CD4-positive, alpha-beta T cell treated with Interleukin-2 at 100 ng/mL for 4 hours (primary cell): ENCODE measurements at places on chromosomes 6 and 20.

DNA sequence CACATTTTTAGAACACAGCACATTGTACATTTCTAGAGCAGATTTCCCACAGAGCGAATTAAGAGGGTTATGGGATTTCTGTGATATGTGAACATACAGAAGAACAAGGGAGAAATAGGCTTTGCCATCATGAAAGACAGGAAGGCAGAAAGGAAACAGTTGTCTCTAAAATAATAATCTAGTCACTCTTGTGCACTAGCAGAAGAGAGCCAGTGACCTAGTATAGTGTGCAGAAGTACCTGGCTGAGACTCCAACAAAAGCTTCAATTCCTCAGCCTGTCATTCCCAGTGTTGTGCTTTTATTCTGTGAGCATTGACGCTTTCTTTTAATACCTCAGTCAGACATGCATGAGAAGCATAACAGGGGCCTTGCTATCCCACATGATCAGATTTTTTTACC is 17.8 kb upstream of the DCBLD1 start:
- no peak for DNase-seq

GRCh38 chr20:51140671-51141070 is 117.8 kb upstream of the KCNG1 start:
- no peak for DNase-seq

DNA sequence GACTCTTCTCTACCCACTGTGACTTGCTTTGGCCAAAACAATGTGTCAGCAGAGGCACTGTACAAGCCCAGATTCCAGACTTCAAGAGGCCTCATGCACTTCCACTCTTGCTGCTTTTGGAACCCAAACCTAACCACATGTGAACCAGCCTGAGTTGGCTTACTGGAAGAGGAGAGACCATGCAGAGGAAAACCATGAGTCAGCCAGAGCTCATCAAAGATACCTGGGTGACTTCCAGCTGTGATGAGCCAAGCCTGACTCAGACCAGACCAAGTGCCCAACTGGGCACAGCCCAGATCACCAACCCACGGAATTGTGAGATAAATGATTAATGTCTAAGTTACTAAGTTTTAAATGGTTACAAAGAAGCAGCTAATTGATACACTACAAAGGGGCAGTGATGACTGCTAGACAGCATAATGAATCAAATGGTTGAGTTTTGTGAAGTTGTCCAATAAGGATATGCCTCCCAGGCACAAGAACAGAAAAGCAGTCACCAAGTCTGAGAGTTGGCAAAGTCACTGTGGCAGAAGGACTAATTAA is 16.2 kb upstream of the BEND6 start:
- DNase-seq, result no peak

DNA sequence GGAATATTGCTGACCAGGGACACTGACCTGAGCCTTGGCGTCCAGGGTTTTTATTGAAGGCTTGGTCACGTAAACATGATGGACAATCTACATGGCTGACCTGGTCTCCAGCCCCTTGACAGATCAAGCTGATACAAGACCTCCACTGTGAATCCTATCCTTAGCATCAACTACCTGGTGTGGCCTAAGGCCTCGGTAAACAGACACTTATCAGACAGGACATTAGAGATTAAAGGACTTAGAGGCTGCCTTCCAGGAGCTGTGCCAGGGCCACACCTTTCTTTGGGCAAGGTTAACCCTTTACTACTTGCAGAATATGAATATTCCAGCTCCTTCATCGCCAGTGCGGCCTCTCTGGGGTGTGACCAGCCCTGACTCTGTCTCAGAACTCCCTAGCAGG is 104.9 kb upstream of the FOXA2 start:
- DNase-seq, result no peak

DNA sequence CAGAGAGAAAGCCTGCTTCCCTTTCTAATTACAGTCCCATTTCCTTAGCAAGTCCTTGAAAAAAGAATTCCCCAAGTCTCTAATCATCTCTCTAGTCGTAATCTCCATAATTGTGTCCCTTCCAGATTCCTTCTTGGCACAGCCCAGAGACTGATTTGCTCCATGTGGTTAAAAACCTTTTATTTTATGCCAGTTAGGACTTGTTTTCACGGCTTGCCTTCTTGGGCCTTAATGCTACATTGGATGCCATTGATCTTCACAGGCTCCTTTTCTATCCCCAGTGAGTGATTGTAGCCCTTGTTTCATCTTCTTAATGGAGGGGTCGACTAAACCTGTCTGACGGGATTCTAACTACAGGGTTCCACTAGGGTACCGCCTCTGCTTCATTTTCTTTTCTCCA is 650.6 kb upstream of the ARID1B start:
- DNase-seq, result no peak

DNA sequence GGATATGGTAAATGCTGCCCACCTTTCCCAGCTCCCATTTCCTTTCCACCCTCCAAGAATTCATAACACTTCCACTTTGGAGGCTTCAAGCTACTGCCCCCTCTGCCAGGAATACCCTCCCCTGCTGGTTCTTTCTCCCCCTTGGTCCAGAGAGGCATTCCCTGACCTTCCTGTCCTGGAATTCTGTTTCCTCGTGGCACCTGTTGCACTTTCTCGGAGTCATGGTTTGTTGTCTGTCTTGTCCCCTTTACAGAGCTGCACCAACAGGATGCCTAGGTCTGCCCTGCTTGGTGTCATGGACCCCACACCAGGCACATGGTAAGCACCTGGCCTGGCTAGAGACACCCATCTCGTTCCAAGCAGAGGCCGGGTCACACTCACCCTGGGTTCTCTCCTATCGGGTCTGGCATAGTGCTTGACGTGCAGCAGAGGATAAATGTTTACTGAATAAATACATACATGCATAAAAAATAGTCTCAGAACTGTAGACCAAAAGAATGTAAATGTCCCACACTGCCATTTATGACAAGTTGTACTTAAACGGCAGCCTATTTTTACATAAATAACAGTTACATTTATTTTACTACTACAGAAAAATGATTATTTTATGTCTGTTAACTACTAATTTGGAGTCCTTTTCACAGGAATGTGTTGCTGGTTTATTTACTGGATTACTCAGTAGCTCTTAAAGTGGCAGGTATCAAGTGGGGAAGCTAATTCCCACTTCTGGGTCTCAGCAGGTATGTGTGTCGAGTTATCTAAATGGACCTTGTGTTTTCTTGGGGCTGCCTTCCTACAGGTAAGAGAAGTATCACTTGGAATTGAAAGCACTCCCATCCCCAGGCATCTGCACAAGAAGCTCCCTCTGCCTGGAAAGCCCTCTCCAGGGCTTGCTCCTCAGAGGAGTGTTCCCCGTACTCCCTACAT is 69.3 kb downstream of the KIF13A start:
- no peak for DNase-seq
